ENCODE measurements at places on chromosomes 16 and 17. TPM values are rescaled to one million over a fixed set of nuclear protein-coding genes. Genes with fewer than 3 reads are reported as not detected.

C16orf54 gene
- not detected for total RNA-seq

FA2H gene
- total RNA-seq: not detected

CDC42EP4 gene
- 5.9 TPM for total RNA-seq

RAB26 gene
- 0.77 TPM for total RNA-seq

GRB7 gene
- 0.13 TPM for total RNA-seq
